ENCODE measurements at places on chromosomes 16 and 17.
A peak's percentile ranks its signal among the peaks of the same experiment; 100 is the strongest.

GRCh38 chr17:28712032-28712704 is 480 bp upstream of the PROCA1 start:
- peak; percentile 74 for DNase-seq

DNA sequence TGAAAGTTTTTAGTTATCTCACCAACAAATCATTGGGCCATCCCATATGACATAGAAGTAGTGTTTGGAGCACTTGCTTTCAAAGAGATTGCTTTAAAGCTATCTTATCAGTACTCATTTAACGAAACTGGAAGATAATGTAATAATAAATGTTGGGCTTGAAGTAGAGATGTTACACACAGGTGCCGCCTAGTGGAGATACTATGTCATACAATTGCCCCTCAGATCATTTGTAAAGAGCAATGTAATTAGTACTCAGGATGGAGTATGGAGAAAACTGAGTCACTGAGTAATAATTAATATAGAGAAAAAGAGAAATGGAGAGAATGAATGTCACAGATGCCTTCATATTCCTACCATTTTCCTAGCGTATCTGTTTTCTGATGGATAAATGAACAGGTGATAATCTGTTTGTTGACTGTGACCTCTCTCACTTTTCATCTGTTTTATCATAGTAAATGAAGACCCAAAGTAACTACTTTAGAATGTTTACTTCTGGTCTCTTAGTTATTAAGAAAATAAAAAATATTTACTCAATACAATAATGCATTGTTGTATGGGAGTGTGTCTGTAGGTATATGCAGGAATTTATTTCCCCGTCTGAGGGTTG is 80.4 kb downstream of the EFCAB5 start:
- DNase-seq, result no peak

DNA sequence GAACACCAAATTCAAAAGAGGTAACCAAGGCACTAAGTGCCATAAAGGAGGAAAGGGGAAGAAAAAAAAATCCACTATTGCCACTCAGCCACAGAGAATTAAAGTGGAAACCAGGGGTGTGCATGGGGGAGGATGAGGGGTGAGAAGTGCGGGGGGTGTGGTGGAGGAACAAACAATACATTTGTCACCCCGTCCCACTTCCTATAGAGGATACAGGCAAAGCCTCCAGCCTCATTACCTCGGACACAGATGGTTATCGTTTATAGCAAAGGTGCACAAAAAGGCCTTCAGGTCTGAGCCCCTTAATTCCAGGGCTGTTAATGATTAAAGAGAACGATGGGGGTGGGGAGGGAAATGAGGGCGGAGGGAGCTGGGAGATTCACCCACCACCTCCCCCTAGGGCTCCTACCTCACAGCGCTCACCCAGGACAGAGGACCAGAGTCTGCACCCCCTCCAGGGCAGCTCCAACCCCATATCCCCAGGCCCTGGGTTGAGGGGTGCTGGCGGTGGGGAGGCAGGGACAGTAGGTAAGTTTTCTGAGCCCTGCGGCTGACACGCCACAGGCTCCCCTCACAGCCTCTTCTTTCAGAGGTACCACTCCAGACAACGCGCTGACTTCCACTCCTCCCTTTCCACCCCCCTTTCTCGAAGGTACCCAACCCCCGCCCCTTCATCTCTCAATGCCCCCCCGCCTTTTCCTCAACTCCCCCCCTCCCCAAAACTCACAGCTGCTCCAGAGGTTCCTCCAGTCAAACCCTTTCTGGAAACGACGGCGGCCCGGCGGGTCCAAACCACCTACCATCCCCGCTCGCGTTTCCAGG is 470 bp downstream of the DCUN1D3 start:
- no peak for DNase-seq

GRCh38 chr17:259341-259976 is 78.0 kb upstream of the DOC2B start:
- DNase-seq, result no peak

DNA sequence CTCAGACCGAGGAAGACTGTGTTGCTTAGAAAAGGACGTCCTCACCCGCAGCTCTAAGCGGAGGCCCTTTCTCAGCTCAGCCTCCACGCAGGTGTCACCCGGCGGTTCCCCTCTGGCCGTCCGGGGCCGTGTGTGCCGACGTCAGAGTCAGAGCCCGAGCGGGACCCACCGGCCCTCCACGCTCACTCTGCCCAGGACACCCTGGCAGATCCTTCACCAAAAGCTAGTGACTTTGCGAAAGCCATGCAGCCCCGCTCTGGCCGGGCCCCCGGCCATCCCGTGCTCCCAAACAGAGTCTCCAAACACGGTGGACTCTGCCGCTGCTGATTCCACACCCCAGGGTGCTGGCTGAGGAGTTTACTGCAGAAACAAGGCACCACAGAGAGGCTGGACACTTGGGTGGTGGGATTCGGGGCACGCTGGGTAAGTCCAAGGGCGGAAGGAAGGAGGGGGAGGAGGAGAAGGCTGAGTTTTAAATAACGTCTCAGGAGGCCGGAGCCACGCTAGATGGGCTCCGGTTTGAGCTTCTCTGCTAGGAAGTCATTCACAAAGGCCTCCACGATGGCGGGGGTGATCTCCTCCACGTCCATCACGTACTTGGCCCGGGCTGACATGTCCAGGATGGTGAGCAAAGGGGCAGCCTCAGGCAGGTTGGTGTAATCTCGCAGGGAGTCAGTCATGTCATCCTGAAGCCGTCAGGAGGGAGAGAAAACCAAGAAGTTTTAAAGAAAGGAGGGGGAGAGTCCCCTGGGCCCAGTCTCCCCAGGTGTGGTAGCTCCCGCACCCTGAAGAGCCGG is 18.5 kb downstream of the MRM3 start:
- DNase-seq, result no peak

GRCh38 chr17:80991645-80992076 is at the start of gene CHMP6:
Gene CHMP6, plus strand, starts transcription at chr17:80991841. Its CDS starts 78 bp downstream, at chr17:80991919.
- peak; percentile 91 for DNase-seq

- DNase-seq, result no peak
Measured at GRCh38 chr17:80365983-80366382, 49.0 kb upstream of the ENDOV start.

- no peak for DNase-seq
Measured at GRCh38 chr17:19733953-19734526, 14.1 kb downstream of the ALDH3A1 start.

GRCh38 chr17:74770498-74771318 is 5.4 kb downstream of the NAT9 start:
- peak; percentile 80 for DNase-seq

DNA sequence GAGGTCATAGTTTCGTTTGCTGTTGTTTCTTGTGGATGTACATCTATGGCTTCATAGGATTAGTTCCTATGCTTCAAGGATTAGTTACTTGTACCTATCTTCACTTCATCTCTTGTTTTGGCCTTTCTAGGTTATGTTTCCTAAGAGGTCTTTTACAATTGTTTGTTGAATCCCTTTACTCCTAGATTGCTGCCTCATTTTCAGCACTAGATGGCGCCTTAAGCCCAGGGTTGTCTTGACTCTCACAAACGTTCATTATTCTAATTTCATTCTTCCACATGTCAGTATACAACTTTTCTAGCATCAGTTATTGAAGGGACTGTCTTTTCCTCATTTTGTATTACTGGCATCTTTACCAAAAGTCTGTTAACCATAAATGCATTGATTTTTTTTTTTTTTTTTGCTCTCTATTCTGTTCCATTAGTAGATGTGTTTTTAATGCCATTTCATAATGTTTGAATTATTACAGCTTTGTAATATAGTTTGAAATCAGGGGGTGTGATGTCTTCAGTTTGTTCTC is 45.0 kb upstream of the NACA2 start:
- DNase-seq, result no peak

- DNase-seq, result no peak
Measured at GRCh38 chr16:65446427-65446826, 324.6 kb upstream of the CDH11 start.

DNA sequence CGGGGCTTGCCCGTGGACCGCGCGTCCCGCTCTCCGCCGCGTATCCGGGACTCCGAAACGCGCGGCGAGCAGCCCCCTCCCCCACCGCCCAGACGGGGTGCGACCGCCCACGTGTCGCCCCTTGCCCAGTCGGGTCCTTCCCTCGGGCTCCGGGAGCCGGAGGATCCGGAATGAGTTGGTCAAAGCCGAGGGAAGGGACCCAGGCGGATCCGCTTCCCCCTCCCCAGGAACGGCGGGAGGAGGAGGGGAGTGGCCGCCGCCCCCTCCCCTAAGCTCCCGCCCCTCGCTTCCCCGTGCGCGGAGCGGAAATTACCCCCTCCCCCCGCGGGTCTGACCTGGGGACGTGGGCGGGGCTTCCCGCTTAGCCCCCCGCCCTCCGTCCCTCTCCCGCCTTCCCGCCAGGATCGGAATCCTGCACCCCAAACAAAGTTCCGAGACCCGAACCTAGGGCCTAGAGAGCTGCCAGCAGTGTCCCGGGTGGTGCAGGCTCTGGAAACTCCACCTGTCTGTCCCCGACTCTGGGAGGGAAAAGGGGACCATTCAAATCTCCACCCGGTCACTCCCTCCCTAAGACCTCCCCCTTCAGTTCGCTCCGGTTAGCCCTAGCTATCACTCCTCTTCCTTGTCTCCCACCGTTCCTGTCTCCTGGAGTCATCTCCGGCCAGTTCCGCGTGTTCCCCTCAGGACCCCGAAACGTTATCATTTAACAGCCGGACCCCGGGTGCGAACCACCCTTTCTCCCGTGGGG is 1.0 kb upstream of the IGF2BP1 start:
- no peak for DNase-seq

DNA sequence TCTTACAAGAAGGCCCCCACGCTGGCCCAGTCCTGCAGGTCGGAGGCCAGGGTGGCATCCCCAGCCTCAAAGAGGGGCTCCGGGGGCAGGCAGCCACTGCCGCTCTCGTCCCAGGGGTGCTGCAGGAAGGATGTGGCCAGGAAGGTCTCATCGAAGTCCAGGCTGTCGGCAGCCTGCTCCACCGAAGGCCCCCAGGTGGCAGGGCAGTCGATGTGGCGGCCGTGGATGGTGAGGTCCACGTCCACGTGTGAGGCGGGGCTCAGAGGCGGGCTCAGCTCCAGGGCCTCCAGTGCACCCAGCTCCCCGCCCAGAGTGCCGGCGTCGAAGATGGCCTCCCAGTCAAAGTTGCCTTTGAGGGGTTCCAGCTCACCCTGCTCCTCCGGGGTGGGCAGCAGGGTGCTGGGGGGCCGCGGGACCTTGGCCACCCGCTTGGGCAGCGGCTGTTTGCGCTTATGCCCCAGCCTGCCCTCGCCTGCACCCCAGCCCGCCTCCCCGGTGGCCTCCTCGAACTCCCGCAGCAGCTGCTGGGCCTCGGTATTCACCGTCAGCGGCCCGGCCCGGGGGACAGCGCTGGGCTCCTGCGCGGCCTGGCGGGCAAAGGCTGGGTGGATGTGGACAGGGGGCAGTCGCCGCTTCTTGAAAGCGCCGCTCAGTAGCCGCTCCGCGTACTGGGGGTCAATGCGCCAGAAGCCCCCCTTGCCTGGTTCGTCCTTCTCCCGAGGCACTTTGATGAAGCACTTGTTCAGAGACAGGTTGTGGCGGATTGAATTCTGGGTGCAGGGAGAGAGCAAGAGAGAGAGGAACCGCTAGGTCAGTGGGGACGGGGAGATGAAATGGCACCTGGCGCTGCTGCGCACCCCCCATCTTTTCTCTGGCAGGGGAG is 3.5 kb downstream of the FOXJ1 start:
- DNase-seq, result no peak

GRCh38 chr17:82037889-82038195 is 345 bp upstream of the DCXR start:
- no peak for DNase-seq

DNA sequence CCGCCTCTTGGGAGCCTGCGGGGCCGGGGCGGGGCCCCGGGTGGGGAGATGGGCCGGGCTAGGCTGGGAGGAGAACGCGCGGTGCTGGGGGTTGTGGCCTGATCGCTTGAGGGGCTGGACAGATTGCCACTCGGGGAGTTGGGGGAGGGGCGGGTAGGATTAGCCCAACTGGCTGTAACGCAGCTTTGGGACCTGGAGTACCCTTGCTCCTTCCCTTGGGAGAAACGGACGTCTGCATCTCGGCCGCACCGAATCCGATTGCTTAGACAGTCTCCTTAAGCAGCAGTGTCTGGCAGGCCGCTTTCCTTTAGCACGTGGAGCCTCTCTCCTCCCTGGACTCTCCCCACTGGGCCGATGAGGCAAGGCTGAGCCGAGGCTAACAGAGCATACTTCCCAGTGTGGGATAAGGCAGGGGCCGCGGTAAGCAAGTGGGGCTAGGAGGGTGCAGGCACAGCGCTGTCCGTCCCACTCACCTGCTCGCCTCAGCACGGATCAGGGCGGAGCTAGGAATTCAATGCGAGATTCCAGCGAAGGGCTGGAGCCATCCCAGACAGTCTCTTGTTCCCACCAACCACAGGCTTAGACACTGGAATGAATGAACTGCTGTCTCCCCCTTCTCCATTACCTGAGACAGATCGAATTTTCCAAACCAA is 540 bp upstream of the ACLY start:
- DNase-seq, result no peak

Measured in left ventricle myocardium superior (tissue), 1 donor.